ENCODE measurements at places on chromosomes 3 and 15.

- peak; percentile 44 for DNase-seq
These were observed 1.7 kb downstream of the MEIS2 start for GRCh38 chr15:37098468-37099318.

- DNase-seq = no peak
These were observed 38.5 kb downstream of the ARHGEF3 start for GRCh38 chr3:56763233-56763632.

DNA sequence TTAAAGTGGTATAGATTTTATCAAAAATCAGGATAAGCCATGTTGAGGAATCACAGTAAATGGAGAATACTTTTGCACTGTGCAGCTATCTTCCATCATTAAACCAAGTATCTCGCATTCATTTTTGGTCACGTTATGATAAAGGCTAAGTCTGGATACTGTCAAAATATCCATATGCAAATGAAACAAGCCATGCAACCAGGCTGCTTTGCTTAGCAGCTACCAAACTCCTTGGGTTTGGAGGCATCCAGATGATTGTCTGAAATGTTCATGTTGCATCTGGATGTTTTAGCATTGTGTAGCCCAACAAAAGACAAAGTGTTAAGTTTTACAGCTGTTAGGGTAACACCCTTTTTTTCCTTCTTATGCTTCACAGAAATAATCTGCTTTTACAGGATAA is 322.9 kb upstream of the MDFIC2 start:
- DNase-seq = no peak

- no peak for DNase-seq
These were observed 7.1 kb downstream of the MYEF2 start for GRCh38 chr15:48170981-48171380.

DNA sequence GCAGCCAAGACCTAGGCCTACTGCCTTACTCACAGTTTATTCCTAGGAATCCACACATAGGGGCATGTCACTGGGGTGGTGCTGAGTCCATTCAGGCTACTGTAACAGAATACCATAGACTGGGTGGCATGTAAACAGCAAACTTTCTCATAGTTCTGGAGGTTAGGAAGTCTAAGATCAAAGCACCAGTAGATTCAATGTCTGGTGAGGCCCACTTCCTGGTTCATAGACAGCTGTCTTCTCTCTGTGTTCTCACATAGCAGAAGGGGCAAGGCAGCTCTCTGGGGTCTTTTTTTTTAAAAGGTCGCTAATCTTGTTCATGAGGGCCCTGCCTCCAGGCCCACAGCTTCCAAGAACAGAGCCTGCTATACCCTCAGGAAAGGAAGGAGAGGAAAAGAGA is 113.9 kb upstream of the MANF start:
- no peak for DNase-seq

DNA sequence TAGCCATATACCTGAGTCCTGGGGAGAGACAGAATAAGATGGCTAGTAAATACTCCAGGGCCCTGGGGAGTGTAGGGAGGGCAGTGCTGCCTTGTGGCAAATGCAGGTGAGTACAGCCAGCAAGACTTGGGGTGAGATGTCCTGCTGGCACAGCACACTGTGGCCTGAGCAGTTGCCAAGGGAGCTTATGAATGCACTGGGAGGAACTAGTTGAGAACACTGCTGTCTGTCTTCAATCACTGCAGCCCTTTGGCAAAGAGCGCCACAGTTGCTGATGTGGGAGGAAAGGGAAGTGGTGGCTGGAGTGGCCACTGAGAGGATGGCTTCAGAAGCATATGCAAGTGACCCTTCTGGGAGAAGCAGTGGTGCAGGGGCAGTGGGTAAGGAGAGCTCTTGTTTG is 264.6 kb downstream of the RORA start:
- DNase-seq = peak; percentile 18

DNA sequence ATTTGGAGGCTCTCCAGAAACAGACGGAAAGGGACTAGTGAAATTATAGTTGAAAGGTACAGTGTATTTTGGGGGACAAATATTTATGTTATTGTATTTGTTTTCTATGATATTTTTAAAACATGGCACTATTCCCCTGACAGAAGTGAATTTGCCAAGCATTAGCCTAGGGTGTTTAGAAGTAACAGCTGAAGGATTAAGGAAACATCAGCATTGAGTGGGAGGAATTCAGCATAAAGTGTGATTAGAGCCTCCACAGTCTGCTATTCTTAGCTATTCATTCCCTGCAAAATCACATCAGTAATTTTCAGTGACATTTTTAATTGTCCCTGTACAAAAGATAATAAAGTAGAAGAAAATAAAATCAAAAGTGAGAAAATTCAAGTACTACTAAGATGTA is 231.4 kb downstream of the ROBO2 start:
- no peak for DNase-seq

- no peak for DNase-seq
These were observed 15.2 kb downstream of the RMDN3 start for GRCh38 chr15:40739854-40740253.

DNA sequence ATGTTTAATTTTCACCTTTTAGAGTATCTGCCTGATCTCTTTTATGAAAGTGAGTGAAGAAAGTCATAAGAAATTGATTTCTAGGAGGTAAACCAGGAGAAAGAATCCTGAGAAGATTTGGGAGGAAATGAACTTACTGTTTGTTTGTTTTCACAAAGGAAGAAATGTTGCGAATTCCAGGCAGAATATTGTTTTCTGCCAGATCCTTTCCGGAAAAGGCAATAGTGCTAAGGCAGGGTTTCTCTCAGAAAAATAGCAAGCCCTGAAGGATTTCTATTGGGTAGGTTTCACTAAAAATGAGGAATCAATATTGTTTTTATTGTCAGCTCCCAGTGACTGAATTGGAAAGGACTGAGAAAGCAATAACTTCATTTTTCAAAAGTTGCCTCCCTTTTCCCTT is 85.7 kb upstream of the TGFBR2 start:
- DNase-seq = no peak

GRCh38 chr3:150327678-150328653 is 80.1 kb upstream of the TSC22D2 start:
- no peak for DNase-seq

DNA sequence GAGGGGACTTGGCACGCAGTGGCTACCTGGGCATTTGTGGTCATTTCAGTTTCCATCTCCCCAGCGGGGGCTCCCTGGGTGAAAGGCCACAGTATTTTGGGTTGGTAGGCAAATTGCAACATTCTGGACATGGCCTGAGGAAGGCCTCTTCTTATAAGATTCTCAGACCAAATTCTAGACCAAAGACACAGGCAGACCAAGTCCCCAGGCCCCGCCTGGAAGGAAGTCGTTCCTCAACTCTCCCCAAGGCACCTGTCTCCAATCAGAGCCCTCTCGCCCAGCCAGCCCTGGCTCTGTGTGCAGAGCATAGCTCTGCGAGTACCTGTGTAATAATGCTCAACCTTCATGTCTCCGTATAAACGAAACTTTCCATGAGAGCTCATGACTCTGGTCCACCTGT is 53.1 kb downstream of the GRIP2 start:
- no peak for DNase-seq

GRCh38 chr3:58175187-58175436 is 35.7 kb downstream of the DNASE1L3 start:
- DNase-seq = no peak

- no peak for DNase-seq
These were observed 30.8 kb downstream of the SRP14 start for GRCh38 chr15:40008061-40008765.

DNA sequence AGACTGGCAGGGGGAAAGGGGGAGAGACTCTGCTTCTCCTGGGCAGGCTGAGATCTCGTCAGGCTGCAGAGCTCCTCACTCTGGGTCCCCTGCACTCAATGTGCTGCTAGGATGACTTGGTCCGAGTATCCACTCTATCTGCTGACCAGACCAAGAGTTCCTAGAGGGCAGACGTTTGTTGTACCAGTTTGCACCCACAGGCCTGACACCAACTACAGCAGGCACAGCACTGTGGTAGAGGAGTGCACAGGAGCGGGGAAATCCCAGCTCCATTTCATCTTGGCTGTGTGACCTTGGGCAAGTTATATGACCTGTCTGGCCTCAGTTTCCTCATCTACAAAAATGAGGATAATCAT is 29.0 kb downstream of the CCDC12 start:
- DNase-seq = no peak

DNA sequence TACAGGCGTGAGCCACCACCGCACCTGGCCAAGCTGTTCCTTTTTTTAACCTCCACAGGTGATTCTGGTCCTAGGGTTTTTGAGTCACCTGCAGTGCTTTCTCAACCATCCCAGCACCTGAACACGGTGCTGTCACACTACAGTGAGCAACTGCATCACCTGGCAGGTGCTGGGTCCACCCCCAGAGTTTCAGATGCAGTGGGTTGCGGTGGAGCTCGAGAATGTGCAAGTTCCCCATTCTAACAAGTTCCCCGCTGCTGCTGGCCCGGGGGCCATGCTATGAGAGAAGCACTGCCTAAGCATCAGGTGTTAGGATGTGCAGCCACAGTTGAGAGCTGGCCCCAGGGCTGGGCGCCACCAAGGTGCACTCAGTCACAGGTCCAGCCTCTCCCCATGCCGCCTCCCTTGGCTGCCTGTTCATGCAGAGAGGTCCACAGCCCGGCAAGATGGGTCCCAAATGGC is 18.0 kb downstream of the ISG20 start:
- no peak for DNase-seq

DNA sequence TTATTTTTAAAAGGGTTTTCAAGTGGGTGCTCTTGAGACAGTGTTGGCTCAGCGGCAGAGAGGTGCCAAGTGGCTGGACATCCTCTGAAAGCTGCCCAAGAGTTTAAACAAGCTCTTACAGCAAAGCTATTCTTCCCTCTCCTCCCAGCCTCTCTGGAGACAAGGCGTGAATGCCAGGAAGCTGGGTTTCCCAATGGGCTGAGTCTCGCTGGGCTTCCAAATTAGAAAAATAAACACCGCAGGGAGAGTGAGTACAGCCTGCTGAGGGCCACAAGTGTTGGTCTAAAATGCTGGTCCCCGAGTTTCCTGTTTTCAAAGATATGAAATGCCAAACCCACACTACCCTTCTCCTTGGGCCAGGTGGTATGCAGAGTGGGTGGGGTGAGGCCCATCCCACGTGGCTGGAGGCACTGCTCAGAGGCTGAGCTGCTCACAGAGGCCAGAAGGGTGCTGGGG is 36.4 kb downstream of the ZDHHC3 start:
- no peak for DNase-seq

DNA sequence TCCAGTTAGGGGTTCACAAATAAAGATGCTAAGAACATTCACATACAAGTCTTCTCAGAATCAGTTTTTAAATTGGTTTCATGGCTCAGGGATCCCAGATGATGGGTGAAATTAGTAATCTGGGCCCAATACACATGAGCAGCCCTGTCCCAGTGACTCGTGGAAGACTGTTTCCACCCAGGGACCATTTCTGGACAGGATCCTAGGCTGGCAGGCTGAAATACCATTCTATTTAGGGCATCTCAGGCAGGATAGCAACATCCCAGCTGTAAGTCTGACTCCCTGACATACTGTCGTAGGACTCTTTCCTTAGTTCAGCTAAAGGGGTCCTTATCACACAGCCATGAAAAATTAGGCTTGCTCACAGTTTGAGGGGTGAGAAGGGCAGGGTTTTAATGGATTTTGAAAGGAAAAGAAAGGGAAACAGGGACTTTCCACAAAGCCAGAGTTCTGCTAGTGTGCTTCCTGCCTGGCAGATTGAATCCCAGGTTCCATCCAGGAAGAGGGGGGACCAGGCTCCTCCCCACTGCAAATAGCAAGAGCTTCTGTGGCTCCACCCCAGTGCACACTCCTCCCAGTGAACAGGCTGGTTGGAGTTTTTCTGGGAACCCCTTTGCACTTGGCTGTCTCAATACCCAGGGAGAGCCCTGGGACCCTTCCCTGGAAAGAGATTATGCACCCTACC is 41.3 kb upstream of the LYZL4 start:
- DNase-seq = peak; percentile 55

DNA sequence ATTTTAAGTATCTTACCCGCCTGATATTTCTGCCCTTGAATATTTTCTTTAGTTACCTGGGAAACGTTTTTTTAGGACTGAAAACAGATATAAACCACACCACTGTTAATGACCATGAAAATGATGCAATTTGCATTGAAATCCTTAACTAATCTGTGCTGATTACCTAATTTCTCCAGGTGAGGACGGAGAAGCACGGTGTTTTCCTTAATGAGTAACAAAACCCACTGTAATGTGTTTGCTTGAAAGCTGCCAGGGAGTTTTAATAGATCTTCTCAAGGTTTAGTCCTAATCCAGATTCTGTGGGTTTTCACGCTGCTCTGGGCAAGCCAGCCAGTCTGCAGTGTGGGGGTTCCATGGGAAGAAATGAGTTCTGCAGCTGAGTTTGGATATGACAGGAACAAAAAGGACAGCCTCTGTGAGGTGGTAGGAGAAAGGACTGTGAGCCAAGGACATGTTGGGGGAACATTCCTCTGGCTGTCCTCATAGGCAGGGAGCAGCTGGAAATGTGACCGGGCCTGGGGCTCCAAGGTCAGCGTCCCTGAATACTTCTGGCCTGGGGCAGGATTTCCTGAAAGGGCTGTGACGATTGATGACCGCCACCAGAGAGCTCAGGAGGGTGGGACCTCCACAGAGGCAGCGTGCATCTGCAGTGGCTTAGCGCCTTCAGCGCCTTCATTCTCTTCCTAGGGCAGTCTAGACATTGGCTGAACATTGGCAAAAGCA is 18.6 kb downstream of the THSD4 start:
- peak; percentile 71 for DNase-seq

DNA sequence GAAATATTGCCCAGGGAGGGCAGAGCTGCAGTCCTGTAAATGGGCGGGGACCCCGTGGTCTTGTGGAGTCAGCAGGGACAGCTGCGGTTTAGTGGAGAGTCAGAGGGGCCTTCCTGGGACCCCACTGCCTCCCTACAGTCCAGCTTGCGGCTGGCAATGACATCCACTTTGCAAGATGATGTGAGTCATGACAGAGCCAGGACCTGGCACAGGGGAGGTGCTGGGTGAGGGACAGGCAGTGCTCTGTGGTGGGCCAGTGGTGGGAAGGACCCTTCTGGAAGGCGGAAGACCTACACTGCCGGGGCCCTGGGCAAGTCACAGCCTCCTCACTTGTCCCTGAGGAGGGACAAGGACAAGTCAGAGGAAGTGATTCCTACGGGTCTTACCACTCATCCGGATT is 17.8 kb downstream of the APBA2 start:
- DNase-seq = no peak

DNA sequence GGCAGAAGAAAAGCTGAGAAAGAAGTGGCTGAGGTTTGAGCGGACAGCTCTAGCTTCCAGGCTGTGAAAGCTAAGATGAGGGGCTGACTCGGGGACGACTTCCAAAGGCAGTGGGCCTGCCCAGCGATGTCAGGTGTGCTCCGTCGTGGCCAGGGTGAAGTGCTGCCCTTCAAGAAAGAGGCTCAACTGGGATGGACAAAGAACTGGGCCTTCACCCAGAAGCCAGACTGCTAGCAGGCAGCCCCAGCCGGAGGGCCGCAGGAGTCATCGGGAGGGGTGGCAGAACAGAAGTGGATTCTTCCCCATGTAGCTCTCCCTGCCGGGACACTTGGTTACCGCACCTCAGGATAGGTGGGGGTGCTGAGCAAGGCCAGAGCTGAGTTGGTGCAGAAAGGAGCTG is 13.1 kb upstream of the SEC13 start:
- no peak for DNase-seq

DNA sequence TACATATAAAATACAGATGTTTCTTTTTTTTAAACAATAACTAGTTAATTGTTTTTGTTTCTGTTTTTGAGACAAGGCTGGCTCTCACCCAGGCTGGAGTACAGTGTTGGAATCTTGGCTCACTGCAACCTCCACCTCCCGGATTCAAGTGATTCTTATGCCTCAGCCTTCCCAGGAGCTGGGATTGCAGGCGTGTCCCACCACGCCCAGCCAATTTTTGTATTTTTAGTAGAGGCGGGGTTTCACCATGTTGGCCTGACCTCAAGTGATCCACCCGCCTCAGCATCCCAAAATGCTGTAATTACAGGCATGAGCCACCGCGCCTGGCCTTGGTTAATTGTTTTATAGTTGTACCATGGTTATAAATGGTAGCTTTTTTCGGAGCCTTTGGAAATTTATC is 72.3 kb downstream of the PIAS1 start:
- DNase-seq = no peak
